ENCODE measurements at places on chromosomes 2 and 18. TPM values are rescaled to one million over a fixed set of nuclear protein-coding genes. Genes with fewer than 3 reads are reported as not detected.

SERPINE2 gene
- 16.2 TPM for total RNA-seq

CCDC102B gene
- 30.4 TPM for total RNA-seq

CIB4 gene
- 1.3 TPM for total RNA-seq

- peaks cover 22% of the 10 kb centered on the region for H3K4me1 ChIP-seq
- peaks cover 13% of the 10 kb centered on the region for H3K36me3 ChIP-seq
Observed at GRCh38 chr2:27078267-27079194, at the start of gene EMILIN1. EMILIN1 (plus strand) TSS chr2:27078615; CDS start chr2:27079066, 451 bp downstream.

DNA sequence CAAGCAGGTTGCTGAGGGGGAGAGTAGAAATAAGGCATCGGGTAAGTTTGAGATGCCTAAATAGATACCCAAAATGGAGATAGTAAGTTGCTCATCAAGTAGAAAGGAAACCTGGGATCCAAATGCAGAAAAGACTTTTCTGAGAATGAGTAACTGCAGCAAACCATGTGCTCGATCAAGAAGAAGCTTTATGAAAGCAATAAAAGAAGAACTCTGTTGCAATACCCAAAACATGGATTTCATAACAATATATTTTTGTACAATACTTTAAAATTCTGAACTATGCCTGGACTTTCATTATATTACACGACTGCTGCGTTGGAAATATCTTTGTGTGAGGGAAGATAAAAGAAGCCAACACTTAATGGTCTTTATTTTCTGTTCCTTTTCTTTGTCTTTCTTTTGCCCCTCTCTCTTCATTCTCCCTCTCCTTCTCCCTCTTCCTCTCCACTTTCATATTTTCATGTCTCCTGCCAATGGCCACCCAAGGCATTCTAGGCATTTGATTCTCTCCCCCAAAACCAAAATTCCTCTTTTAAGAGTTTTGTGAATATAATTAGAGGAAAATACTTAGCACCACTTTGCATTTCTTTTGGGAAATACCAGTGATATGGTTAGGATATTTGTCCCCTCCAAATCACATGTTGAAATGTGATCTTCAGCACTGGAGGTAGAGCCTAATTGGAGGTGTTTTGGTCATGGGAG, 257.6 kb downstream of the MREG start:
- no peaks in the 10 kb centered on the region for H3K27me3 ChIP-seq
- H3K27ac ChIP-seq: no peak overlapping the region
- H3K36me3 ChIP-seq: no peaks in the 10 kb centered on the region

- H3K27me3 ChIP-seq: no peaks in the 10 kb centered on the region
- H3K27ac ChIP-seq: peak overlapping the region; percentile 2
- no peak for DNase-seq
- no peak overlapping the region for H3K4me3 ChIP-seq
Observed at GRCh38 chr2:209472871-209473270, 49.0 kb downstream of the MAP2 start.

DNA sequence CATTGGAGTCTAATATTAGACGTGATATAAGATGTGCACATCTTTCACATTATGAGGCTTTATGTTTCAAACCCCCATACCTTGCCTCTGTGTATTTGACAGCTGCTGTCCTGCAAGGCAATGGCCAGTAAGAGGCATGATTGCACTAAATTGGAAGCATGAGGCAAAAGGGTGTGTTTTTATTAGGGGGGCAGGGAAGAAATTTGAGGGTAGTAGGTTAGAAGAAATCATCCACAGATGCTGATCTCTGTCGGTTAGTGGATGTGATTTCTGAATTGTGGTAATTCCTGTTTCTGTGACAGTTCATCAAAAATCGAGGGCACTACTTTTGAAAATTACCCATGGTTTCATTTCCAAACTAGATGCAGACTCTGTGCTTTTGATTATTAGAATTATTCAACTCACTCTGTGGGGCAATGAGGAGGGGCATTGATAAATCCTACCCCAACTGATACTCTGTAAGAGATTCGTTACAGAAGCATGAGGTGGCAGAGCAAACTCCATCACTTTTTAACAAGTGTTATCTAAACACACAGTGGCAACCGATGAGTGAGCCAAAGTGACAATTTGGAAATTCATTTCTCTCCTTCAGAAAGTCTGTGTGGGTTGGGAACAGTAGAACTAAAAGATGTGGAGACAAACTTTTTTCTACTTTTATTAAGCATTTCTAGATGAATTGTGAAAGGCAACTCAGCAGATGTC, 453.0 kb downstream of the ARHGAP15 start:
- no peaks in the 10 kb centered on the region for H3K4me1 ChIP-seq
- peak; percentile 61 for DNase-seq
- no peaks in the 10 kb centered on the region for H3K36me3 ChIP-seq
- H3K27ac ChIP-seq: no peak overlapping the region
- no peaks in the 10 kb centered on the region for H3K27me3 ChIP-seq
- H3K4me3 ChIP-seq: no peak overlapping the region

GRCh38 chr2:204018717-204019116, 82.2 kb downstream of the ICOS start:
- no peaks in the 10 kb centered on the region for H3K27me3 ChIP-seq
- no peaks in the 10 kb centered on the region for H3K4me1 ChIP-seq
- no peak overlapping the region for H3K27ac ChIP-seq

DNA sequence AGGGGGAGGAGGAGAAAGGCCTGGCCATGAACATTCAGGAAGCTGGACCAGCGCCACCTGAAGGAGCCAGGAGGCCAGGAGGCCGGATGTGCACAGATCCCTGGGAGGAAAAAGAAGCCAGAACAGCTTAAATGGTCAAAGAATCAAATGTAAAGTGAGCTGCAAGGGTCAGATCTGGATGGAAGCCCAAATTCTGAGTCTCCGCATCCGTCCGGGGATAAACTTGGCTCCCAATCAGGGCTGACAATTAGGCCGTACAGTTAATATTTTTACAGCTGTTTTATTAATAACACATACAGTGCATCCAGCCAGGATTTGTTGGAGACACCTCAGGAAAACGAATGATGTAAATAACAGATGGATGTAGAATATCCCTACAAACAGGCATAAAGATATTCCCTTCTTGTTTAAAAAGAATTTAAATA, 495.1 kb upstream of the TCF4 start:
- H3K27me3 ChIP-seq: no peaks in the 10 kb centered on the region
- H3K27ac ChIP-seq: peak overlapping the region; percentile 49
- peak; percentile 95 for DNase-seq
- no peaks in the 10 kb centered on the region for H3K36me3 ChIP-seq
- no peak overlapping the region for H3K4me3 ChIP-seq
- peaks cover 7% of the 10 kb centered on the region for H3K4me1 ChIP-seq

DNA sequence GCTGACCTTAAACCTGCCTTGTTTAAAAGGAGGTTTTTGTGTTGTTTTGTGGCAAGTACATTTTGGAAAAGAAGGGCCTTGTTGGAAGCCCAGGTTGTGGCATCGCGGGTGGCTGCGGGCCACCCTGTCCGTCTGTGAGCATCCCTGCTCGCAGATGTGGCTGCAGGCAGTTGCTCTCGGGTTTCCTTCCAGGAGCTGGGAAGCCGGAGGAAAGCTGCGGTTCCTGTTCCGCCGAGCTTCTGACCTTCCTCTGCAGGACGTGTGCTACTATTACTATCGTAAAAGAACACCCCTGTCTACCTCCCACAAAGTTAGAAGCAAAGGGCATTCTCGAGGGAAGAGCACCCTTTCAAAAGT, 766 bp downstream of the MFF start:
- H3K36me3 ChIP-seq: peaks cover 2% of the 10 kb centered on the region
- peak overlapping the region; percentile 67 for H3K4me3 ChIP-seq
- peak overlapping the region; percentile 93 for H3K27ac ChIP-seq

DNA sequence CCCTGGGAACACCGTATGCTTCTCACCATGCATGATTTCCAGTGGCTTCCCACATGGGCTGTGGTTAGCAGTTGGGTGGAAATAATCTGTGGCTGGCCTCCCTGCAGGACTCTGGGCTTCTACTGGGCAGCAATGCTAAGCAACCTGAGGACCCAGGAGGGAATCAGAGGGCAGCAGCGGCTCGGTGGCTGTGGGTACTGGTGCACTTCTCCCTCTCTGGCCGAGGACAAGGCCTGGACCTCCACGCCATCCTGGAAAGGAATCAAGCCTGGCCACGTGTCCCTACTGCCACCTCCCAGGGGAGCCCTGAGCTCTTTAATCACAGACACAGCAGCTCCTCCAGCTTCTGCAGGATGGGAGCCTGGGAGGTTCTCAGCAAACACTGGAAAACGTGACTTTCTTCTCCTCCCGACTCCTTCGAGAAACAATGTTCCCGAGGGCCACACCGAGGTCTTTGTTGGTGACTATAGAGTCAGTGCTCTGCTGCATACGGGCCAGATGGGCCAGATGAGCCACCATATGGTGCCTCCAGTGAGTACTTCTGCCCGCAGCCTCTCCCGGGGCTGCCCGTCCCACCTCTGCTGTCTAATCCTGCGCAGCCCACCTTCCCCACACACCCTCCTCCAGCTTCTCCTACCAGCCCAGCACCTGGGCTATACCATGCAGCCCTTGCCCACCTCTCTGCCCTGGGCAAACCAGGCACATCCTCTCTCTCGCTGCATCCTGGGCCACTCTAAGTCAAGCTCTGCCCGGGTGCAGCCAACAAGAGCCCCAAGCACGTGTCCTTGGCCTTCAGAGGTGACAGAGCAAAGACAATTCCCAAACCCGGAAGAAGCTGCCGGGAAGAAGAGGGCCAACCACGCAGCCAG, 42.8 kb upstream of the OTOS start:
- no peaks in the 10 kb centered on the region for H3K27me3 ChIP-seq
- H3K27ac ChIP-seq: no peak overlapping the region
- no peaks in the 10 kb centered on the region for H3K4me1 ChIP-seq
- H3K36me3 ChIP-seq: no peaks in the 10 kb centered on the region

DNA sequence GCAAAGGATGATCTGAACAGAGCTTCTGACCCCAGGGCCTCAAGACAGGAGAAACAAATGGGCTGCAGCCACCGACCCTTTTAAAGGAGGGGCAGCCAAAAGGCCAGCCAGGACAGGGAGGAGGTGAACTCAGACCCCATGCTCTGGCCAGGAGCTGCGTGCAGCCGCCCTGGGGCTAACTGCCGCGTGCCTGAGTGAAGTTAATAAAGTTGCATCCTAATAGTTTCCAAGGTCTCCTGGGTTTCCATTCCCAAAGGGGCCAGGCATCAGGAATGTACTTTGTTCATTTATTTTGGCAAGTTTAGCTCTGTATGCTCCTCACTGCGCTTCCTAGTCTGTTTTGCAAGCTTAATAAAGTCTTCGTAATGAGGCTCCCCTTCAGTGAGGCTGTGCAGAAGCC, 60.7 kb downstream of the EN1 start:
- H3K27ac ChIP-seq: no peak overlapping the region
- no peaks in the 10 kb centered on the region for H3K36me3 ChIP-seq
- H3K4me3 ChIP-seq: no peak overlapping the region
- DNase-seq: no peak

DNA sequence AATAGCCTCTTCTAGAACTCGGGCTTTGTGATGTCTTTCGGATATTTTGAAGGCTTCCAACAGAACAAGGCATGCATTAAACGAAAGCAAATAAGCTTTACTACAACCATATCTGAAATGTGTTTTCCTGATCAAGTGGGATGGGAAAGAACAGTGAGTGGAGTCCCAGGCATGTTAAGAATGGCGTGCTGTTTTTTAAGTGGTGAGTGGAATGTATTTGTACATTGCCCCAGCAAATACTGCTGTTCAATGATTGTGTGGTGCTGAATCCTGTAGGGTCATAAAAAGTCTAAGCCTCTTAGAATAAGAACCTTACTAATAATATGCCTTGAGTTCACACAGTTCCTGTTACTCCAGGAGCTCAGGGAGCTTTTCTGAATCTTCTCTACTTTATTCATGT, 52.5 kb downstream of the POMC start:
- H3K4me3 ChIP-seq: no peak overlapping the region
- H3K27me3 ChIP-seq: no peaks in the 10 kb centered on the region
- no peaks in the 10 kb centered on the region for H3K36me3 ChIP-seq
- H3K27ac ChIP-seq: no peak overlapping the region
- H3K4me1 ChIP-seq: peaks cover 8% of the 10 kb centered on the region

- H3K27me3 ChIP-seq: no peaks in the 10 kb centered on the region
- H3K27ac ChIP-seq: no peak overlapping the region
- DNase-seq: no peak
Observed at GRCh38 chr2:166410828-166411472, 35.2 kb upstream of the SCN9A start.

DNA sequence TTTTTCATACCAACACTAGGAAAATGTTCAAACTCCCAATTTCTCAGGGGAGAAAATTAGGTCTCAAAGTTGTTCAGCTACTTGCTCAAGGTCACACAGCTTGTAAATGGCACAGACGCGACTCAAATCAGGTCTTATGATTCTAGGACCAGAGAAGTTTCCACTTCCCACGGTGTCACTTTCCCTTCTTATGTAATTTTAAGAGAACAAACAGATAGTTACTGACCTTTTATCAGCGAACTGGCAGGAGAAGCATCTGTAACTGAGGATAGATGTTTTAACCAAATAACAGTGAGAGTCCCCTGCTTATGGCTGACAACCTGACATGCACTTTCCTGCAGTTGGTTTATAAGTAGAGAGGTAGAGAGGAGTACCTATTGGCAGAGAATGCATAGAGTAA, 2.1 kb upstream of the KCNJ3 start:
- peaks cover 3% of the 10 kb centered on the region for H3K4me1 ChIP-seq
- no peaks in the 10 kb centered on the region for H3K36me3 ChIP-seq
- H3K4me3 ChIP-seq: no peak overlapping the region
- no peak overlapping the region for H3K27ac ChIP-seq
- H3K27me3 ChIP-seq: no peaks in the 10 kb centered on the region
- no peak for DNase-seq

- no peak overlapping the region for H3K27ac ChIP-seq
- H3K27me3 ChIP-seq: no peaks in the 10 kb centered on the region
Observed at GRCh38 chr2:43407935-43408334, 181.5 kb upstream of the ZFP36L2 start.

DNA sequence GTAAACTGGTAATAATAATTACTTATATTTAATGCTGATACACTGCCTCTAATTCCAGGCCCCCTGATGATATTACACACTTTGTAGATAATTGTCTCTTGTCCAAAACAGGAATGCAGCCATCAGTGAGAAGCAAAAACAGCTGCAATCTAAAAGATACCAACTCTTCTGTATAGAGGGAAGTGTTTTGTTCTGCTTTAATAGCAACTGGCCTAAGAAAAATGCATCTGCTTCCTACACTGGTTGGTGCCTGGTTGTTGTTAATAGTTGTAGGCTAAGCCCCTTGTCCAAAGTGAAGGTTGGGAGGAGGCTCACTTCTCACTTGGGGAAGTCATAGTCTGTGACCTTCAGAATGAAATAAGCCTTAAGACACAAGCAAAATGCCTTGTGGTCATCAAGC, 332.0 kb downstream of the ZNF521 start:
- no peak overlapping the region for H3K27ac ChIP-seq
- H3K27me3 ChIP-seq: no peaks in the 10 kb centered on the region
- no peaks in the 10 kb centered on the region for H3K36me3 ChIP-seq
- no peak overlapping the region for H3K4me3 ChIP-seq
